ENCODE measurements at places on chromosomes 3 and 15.

GRCh38 chr15:29913528-29914135 lies 91.4 kb upstream of the TJP1 start:
- DNase-seq, result no peak

- no peak for DNase-seq
These were observed 25.3 kb downstream of the UBXN7 start for GRCh38 chr3:196406811-196407470.

GRCh38 chr3:132016061-132017041 lies 18.5 kb downstream of the CPNE4 start:
- no peak for DNase-seq

- no peak for DNase-seq
These were observed 159.6 kb downstream of the NUP210 start for GRCh38 chr3:13260259-13261103.

GRCh38 chr3:16609927-16610580 lies 4.8 kb upstream of the DAZL start:
- DNase-seq, result no peak

DNA sequence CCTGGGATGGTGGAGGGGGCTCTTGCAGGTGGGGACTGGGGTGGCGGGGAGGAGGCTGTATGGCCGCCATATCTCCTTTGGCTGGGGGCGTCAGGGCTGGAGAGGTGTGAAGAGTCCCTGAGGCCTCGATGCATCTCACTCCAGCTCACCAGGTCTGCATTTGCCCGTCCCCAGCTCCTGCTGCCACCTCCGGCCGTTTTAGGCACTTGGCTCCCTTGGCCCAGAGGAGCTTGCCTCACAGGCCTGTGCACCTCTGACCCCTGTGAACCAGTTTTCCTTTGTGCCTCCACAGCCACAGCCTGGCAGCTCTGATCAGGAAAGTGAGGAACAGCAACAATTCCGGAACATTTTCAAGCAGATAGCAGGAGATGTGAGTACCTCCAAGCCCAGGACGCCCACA lies 49.7 kb downstream of the CAPN3 start:
- no peak for DNase-seq

DNA sequence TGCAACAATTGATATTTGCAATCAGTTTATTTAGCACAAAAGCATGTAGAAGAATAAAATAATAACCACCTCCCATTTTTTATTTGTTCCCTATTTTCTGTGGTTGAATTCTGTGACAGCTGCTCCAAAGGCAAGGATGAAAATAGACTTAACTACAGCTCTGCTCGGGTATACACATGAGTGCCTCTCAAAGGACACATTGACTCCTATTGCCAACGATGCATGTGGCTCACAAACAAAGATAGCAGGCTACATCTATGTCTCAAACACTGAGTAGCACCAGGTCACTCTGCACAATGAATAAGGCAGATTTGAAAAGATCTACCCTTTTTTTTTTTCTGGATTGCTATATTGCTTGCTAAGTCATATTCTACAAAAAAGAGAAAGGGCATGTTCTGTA lies 612.9 kb downstream of the ROBO1 start:
- no peak for DNase-seq

DNA sequence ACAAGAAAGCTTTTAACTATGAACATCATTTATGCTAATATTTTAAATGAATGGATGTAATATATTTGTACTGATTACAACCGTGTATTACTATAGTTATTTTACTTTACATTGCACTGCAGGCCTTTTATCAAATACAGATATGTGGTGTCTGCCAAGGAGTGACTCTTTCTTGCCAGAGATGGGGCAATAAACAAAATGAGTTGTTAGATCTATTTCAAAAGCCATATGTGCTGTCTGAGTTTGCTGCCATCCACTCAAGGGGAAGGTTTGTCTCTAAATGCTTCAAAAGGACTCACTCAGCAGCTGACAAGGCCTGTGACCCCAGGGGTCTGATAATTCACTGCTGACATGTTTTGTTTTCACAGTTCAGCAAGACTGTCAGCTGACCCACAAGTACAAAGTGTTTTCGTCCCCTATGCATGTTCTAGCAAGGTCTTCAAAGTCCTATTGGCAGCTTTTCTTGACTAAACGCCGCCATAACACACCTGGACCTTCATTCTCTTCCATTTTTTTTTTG lies 41.3 kb upstream of the ZBED2 start:
- DNase-seq, result no peak

GRCh38 chr3:94069194-94069813 lies 6.4 kb downstream of the NSUN3 start:
- DNase-seq, result no peak

GRCh38 chr15:78093242-78094020 lies 1.1 kb downstream of the SH2D7 start:
- DNase-seq, result no peak

- DNase-seq, result no peak
These were observed 45.4 kb upstream of the TRAK1 start for GRCh38 chr3:42045708-42046243.

DNA sequence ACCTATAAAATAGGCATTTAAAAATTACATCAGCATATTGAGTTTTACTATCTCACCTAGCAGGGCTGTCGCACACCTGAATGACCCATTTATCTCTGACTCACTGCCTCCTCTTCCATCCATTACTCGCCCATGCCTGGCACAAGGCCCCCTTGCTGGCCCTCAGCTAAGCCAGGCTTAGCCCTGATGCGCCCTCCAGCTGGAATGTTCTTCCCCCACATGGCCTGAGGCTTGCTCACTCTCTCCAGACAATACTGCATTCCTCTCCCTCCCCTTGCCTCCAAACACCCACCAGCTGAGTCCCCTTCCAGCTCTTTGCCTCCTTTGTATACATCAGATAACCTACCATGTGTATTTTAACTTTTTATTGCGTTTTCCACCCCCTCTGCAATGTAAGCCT lies 7.2 kb downstream of the SH3BP5 start:
- DNase-seq, result no peak

DNA sequence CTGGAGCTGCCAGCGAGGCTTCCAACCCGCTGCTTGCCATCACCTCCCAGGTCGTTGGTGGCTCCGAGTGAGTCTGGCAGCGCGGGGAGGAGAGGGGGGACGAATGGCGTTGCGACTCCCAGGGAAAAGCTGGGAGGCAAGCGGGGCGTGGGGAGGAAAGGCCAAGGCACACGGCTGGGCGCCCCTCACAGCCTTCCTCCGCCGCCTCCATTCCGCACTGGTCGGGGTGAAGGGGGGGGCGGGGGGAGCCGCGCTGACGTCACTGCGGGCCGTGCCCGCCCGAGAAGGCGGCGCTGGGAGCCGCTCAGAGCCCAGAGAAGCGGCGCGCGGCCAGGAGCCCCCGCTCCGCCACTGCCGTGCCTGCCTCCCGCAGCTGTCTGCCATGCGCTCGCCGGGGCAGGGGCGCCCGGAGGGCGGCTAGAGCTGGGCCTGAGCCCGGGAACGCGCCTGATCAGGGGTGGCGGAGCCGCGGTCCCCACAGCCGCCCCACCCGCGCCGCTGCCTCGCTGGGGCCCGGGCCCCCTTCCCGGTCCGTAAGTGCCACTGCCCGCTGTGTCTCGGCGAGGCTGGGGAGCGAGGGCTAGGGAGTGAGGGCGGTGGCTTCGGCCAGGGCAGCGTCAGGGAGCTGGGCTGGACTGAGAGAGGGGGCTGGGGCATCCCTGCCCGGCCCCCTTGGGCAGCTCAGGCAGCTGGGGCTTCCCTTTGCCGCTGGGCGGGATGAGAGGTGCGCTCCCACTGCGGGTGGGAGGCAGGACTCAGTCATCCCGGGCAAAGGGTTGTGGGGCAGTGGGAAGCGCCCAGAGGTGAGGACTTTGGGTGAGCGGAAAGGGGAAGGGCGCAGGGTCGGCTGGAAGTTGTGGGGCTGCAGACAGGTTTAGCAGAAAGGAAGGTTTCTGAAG lies 27.8 kb upstream of the POLG start:
- no peak for DNase-seq

DNA sequence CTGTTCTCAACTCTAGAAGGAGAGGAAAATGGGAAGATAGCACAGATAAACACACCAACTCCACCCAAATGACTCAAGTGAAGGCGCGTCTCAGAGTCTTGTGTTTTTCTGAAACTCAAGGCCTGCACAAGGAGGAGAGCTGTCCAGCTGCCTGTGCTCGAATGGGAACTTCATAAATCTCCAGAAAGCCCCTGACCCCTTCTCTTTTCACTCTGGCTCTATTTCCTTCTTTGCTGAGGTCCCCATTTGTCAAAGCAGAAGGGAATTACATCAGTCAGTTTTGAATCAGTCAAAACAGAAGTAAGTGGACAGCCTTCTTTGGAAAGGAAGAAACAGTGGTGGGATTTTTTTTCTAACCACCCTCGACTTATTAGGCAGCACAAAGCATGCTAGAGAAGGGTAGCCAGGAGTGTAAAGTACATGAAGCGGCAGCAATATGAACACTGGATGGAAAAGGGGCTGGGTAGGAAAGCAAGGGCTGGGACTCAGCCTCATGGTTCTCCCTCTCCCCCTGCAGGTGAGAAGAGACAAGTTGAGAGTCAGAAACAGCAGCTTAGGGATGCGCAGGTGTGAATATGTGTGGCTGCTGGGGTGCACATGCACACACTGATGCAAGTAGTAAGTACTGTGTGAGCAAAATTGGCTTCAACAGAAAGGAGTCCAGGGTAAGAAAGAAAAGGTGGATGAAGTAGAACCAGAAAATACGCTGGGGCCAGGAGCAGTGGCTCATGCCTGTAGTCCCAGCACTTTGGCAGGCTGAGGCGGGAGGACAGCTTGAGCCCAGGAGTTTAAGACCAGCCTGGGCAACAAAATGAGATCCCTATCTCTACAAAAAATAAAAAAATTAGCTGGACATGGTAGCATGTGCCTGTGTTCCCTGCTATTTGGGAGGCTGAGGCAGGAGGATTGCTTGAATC lies 36.6 kb upstream of the MAGEF1 start:
- no peak for DNase-seq

DNA sequence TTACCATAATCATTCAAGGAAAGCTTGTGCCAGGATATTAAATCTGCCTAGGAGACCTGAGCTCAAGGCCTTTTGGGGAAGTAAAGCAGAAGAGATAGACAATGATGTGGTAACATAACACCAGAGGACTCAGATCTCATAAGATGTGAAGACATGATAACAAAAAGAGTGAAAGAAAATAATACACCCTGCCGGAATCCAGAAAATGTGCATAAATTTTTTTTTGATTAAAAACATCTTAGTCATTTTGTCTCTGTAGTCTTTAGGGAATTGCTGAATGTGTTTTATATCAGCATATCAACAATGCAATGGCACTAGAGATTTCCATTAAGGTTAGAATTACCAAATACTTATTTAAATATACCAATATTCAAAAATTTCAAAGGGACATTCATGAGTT lies 326.8 kb upstream of the ROBO1 start:
- DNase-seq, result no peak

DNA sequence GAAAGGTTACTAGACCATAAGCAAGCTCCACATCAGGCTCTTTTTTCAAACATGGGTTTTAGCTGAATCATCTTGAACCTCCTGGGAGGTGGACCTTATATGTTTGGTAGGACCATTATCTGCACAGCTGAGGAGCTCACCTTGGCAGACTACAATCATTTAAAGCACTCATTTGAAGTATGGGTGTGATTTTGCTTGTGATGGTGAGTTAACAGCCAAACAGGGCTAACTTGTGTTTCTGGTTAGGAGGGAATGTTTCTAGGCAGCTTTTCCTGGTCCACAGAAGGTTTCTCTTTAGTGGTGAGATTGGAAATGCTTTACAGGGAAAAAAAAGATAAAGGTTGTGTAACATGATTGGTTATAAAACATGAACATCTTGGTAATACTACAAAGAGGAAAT lies 61.8 kb downstream of the ARHGEF26 start:
- DNase-seq, result no peak

DNA sequence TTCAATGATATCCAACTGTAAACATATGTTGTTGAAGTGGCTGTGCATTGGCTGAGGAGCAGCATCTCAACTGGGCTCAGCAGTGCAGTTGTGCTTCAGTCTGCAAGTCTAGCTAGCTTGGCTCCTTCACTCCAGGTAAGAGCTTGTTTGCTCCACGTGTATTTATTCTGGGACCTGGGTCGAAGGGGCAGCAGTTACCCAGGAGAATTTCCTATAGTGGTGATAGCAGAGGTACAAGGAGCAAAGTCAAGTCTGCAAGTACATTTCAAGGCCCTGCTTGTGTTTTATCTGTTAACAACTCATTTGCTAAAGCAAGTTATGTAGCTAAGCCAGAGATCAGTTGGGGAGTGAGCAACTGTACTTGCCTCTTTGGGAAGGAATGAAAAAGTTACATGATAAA lies 286.2 kb upstream of the UMPS start:
- no peak for DNase-seq

DNA sequence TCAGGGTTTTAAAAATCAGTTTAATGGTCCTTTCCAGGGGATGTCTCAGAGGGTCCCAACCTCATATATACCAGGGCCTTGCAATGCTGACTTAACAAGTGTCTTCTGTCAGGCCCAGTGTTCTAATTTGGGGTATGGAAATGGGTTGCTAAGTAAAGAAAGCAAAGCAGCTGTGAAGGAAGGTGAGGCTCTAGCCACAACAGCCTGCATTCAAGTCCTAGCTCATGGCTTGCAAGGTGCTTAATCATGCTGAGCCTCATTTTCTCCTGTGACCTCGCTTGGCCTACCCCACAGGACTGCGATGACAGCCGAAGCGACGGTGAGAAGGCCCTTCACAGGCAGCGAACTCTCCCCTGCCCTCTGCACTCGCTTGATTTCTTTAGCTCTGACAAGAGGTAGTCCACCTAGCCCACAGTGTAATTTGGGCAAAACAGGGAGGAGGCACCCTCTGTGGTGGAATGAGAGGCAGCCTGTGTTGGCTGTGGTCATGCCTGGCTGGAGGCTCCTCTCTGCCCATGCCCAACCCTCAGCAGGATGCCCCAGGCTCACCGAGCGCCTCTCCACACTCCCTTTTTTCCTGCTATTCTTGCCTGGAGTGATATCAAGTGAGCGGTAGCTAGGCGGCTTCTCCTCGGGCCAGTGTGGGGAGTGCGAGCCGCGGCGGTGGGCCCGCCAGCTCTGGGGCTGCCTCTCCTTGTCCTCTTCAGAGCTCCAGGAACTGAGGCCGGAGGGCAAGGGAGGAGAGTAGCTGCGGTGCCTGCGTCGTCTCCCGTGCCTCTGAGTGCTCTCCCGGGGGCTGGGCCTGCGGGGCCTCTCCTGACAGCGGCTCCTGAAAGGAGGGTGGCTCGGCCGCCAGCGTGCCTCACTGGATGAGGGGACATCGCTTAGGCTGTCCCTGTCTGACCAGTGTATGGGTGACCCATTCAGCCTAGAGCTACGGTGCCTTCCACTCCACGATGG lies 29.2 kb downstream of the ILDR1 start:
- no peak for DNase-seq

DNA sequence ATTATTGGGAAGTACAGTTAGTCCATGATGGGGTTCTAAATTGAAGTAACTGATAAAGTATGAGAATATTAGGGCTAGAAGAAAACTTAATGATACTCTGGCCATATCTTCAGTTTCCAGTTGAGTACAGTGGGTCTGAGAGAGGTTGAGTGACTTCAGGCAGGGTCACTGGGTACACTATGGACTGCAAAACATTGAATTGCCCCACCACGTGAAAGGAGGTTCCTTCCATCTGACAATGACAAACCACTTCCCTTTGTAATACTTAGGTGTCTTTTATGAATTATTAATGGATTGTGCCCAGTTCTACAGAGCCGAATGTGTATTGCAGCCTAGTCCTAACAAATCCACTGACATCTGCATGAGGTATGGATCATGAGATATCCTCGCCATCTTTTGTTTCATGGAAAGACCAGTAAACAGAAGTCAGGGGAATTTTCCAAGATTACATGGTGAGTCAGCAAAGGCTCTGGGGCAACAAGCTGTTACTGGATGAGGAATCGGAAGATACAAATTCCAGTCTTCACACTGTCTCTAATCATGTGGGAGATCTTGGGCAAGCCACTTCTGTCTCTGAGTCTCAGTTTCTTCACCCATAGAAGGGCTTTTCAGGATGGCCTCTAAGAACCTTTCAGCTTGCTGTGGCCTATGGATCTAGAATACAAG lies 66.5 kb upstream of the BCL6 start:
- DNase-seq, result no peak

- DNase-seq, result no peak
These were observed 71.7 kb upstream of the TMEM115 start for GRCh38 chr3:50430950-50431435.

All from T follicular helper cell (primary cell).